ENCODE measurements at places on chromosomes 6 and 20.

GRCh38 chr20:22597303-22597702 lies 12.9 kb upstream of the FOXA2 start:
- DNase-seq, result no peak

GRCh38 chr6:28489366-28490204 lies 26.0 kb downstream of the GPX6 start:
- DNase-seq, result peak; percentile 39

DNA sequence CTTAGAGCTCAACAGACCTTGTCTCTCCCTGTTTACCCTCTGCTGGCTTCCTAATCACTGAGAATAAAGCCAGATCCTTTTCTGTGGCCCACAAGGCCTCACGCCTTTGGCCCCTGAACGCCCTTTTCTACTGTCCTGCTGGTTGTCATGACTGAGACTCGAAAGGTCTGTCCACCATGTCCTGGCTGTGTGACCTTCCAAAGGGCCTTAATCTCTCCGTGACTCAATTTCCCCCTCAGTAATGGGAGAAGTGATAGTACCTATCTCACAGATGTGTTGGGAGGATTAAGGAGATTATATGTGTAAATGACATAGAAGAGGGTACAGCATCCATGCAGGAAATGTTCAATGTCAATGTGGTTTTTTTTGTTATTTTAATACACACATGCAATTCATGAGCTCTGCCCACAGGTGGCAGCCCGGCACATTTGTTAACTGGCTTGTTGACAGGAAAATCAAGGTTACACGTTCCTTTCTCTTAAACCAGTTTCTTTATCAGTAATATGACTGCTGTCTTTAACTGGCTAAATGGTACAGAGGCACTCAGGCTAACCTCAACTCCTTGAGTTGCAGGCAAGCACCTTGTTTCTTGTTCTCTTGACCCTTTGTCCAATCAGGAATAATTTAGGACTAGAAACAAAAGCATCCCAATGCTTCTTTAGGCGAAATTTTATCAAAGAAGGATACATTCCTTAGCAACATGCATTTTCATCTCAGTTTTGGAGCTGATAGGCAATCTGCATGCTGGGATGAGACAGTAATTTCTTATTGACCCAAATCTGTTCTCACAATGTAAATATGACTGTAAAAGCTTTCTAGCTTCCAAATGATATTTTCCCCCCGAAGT lies 16.6 kb downstream of the SLC22A1 start:
- DNase-seq, result no peak

DNA sequence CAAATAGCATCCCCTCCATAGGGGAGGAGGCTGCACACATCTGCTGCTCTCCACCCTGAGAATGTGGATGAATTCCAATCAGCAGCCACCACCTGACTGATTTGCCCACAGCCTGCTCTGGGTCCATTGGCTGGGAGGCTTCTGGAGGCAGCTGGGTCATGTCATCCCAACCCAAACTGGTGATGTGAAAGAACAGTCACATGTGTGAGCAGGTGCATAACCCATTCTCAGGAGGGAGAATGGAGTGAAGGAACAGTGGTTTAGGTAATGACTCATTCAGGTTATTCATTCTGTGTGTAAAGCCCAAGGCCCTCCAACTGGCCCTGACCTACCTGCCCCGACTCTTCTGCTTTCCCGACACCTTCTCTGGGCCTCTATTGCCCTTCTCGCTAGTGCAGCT lies 90.9 kb upstream of the GCM1 start:
- no peak for DNase-seq

- no peak for DNase-seq
These were observed 283.7 kb upstream of the MAP3K7 start for GRCh38 chr6:90870561-90870960.

- no peak for DNase-seq
These were observed 480.5 kb downstream of the EPM2A start for GRCh38 chr6:145254649-145255401.

GRCh38 chr6:134870677-134871498 lies 79.0 kb downstream of the ALDH8A1 start:
- DNase-seq, result no peak

DNA sequence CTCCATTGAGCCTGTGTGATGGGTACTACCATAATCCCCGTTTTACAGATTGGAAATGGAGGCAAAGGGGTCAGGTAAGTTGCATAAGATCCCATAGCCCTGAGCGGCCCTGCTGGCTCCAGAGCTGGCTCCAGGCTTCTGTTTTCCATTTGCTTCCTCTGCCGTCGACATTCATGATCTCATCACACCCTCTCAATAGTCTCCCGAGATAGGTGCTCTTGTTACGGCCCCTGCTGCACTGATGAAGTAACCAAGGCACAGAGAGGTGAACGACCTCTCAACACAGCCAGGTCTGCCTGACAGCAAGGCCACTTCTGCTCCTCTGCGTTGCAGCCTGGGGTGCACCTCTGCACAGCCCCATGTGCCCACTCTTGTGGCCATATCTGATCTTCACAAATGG lies 16.9 kb downstream of the CDH22 start:
- DNase-seq, result no peak

All from stromal cell of bone marrow (primary cell).